Activated naive CD4-positive, alpha-beta T cell treated with anti-CD3 and anti-CD28 coated beads, Interleukin-2, amount 50 U/mL, for 16 hours (primary cell): ENCODE measurements at places on chromosomes 16 and 17.

DNA sequence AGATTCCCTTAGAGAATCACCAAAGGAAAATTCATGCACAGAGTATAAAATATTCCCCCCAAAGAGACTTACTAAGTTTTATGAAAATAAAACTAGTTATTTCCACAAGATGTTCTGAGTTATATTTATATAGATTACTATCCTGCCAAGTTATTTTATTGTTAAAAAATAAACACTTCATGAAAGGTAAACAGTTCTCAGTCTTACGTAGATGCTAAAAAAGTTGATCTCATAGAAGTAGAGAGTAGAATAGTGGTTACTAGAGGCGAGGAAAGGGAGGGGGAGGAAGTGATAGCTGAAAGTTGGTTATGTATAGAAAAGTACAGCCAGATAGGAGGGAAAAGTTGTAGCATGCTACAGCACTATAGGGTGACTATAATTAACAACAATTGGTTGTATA, 65.2 kb downstream of the USP32 start:
- no peak for DNase-seq

DNA sequence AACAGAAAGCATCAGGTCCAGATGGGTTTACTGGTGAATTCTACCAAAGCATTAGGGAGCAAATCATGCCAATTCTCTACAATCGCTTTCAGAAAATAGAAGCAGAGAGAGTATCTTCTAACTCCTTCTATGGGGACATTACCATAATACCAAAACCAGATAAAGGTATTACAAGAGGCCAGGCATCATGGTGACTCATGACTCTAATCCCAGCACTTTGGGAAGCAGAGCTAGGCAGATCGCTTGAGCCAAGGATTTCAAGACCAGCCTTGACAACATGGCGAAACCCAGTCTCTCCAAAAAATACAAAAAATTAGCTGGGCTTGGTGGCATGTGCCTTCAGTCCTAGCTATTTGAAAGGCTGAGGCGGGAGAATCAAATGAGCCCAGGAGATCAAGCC, 23.0 kb downstream of the HBQ1 start:
- no peak for DNase-seq

GRCh38 chr16:69888005-69888590, 63.0 kb upstream of the CLEC18A start:
- no peak for DNase-seq

- DNase-seq = no peak
Measured at GRCh38 chr16:22862046-22862445, 48.1 kb downstream of the HS3ST2 start.

- no peak for DNase-seq
Measured at GRCh38 chr17:40321961-40322357, 13.0 kb downstream of the RARA start.

- DNase-seq = no peak
Measured at GRCh38 chr16:3513892-3514583, 13.2 kb downstream of the CLUAP1 start.

DNA sequence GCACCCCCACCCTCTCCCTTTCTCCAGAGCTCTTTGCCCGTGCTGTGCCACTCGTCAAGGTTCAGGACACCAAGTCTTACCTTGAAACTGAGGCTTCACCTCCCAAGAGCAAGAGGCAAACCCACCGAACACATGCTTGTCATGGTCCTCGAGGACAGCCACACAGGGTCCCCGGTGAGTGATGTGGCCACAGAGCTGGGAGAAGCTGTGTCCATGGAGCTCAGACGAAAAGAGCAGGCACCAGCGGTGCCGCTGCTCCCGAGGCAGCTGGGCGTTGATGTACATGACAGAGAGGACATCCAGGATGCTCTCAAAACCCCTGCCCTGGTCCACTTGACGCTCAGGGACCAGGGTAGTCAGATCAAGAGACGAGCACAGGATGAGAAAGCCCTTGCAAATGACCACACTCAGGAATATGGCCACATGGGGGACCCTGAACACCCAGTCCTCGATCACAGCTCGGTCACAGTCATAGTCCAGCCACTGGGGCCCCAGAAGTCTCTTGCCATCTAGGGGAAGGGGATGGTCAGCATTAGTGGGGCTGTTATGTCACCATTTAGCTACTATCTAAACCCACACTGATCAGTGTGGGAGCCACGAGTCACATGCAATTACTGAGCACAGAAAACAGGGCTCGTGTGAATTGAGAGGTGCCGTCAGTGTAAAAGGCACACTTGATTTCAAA, 17.8 kb downstream of the MEAK7 start:
- DNase-seq = no peak

GRCh38 chr16:85459529-85460251, 153.4 kb upstream of the GSE1 start:
- DNase-seq = no peak

- DNase-seq = peak; percentile 7
Measured at GRCh38 chr17:2700491-2701141, 10.9 kb downstream of the CLUH start.

DNA sequence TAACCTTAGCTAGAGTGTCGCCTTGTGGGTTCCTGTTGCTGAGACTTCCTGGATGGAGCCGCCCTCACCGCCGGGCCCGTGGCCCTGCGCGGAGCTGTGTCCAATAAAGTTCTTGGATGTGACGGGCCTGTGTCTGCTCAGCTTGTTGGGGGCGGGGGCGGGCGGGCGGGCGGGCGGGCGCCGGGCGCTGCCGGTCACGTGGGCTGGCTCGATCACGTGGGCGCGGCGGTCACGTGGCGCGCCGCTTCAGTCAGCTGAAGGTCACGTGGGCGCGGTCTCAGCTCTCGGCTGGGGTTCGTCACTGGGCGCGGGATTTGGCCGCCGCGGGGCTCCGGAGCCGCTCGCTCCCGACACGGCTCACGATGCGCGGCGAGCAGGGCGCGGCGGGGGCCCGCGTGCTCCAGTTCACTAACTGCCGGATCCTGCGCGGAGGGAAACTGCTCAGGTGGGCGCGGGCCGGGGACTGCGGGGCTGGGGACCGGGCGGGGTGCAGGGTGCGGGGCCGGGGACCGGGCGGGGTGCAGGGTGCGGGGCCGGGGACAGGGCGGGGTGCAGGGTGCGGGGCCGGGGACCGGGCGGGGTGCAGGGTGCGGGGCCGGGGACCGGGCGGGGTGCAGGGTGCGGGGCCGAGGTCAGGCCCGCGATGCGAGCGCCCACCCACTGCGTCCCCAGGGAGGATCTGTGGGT, at the start of gene AMDHD2:
AMDHD2 (plus strand) TSS at position 275 of the 687 bp plus-strand sequence; CDS start at position 363, 88 bp downstream.
- DNase-seq = peak; percentile 91

DNA sequence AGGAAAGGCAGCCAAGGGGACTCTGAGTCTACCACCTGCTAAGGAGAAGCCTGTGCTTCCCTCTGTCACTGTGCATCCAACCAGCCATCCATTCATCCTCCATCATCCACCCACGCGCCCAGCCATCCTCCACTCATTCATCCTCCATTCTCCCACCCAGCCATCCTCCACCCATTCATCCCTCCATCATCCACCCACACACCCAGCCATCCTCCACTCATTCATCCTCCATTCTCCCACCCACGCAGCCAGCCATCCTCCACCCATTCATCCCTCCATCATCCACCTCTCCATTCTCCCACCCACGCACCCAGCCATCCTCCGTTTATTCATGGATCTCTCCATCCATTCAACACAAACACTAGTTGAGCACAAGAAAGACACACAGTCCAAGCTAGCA, 74.1 kb downstream of the COG7 start:
- DNase-seq = no peak

GRCh38 chr16:49846800-49847199, 9.1 kb downstream of the ZNF423 start:
- DNase-seq = no peak

GRCh38 chr17:62705778-62706597, 78.5 kb downstream of the MRC2 start:
- no peak for DNase-seq

DNA sequence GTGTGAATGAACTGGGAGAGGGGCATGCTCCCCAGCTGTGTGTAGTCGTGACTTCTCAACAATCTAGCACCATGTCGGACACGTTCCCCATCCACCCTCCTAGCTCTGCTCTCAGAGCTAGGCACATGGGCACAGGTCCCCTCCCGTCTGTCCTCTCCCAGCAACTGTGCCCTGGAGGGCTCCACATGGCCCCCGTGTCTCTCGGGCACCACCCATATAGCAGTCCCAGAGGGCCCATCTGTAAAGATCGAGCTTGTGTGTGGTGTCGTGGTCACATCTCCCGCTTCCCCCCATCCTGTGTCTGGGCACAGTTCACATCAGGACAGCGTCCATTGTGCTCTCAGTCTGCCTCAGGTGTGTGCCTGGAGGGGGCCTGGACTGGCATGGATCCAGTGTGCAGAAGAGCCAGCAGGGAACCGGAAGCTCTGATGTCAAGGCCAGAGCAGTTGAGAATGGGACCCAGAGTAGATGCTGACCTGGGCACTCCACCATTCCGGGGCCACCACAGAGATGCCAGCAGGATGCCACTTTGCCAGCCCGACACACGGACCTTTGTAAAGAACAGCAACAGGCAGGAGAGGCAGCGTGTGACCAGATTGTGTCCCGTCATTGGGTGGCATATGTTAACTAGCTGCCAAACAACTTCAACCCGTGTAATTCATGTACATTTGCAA, 55.7 kb downstream of the MARF1 start:
- DNase-seq = no peak

GRCh38 chr17:64217249-64217691, 45.8 kb downstream of the TEX2 start:
- no peak for DNase-seq

GRCh38 chr17:33858121-33858520, 397.0 kb upstream of the CCL2 start:
- no peak for DNase-seq

- DNase-seq = no peak
Measured at GRCh38 chr16:20676837-20677236, 20.6 kb downstream of the ACSM1 start.

DNA sequence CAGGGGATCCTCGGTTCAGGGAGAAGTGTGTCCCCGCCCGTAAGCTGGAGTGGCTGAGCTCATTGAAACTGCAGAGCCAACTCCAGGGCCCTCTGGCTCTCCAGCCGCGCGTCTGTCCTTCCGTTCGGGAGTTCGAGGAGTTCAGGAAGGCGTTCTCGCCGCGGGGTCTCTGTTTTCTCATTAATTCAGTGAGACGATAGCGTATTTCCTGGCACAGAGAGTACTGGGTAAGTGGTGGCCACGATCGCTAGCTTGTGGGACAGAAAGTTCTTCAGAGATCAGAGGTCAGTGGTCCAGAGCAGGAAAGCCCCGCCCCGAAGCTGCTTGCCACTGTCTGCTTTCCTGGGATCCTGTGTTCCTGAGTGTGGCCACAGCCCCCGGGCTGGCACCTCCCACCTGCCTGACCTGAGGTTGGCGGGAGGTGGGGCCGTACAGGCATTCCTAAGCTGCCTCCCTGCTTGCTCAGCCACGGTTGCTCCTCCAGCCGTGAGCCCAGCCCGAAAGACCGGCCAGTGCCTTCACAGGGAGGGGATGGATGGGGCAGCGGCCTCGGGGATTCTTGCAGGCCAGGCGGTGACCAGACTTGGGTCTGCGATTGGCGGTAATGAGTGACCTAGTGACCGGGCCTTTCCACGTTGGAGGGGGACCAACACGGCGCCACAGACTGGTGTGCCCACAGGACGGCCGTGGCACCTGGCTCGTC, 8.9 kb downstream of the BAIAP2 start:
- DNase-seq = no peak

- no peak for DNase-seq
Measured at GRCh38 chr16:53651357-53651756, 52.3 kb downstream of the RPGRIP1L start.

- no peak for DNase-seq
Measured at GRCh38 chr17:39671651-39672521, 3.6 kb downstream of the PNMT start.

GRCh38 chr17:56771563-56771962, 62.2 kb downstream of the C17orf67 start:
- no peak for DNase-seq

GRCh38 chr16:11736903-11737302, 5.8 kb downstream of the TXNDC11 start:
- no peak for DNase-seq
